NCI-H1436 (cell line): ENCODE measurements at places on chromosomes 5 and 9.

DNA sequence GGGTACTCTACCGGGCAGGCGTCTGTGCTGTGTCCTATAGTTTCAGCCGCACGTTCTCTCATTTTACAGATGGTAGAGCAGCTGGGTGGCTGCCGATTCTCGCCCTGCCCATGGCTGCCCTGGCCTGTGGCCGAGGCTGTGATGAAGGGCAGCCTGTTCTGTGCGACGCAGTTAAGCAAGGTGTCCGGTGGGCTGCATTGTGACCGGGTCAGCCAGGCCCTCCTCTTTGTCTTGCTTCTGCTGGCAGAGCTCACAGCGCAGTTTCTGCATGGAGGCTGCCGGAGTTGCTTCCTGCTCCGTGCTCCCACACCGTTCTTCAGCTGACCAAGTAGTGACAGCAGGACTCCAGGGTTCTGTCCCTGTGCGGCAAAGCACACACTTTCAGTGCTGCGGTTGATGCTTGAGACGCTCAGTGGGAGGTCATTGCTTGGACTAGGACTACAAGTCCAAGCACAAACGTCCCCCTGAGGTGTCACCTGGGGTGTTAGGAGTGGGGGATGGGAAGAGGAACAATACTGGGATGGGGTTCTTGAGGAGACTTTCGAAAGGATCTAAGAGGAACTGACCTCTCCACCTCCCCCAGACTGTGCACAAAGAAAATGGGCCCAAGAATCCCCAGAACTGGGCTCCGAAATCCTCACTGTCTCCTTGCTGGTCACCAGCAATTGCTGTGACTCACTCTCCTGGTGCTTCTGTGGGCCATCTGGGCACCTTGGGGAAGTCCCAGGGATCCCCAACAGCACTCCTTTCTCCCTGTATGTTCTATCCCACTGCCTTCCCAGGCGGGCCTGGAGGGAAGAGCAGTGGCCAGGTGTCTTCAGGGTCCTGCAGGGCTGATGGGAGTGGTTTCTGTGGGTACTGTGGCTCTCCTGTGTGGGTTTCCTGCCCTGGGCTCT is 58.2 kb downstream of the GADD45G start:
- no peak for DNase-seq

GRCh38 chr5:64637144-64637543 is 53.2 kb upstream of the SHISAL2B start:
- DNase-seq = no peak

DNA sequence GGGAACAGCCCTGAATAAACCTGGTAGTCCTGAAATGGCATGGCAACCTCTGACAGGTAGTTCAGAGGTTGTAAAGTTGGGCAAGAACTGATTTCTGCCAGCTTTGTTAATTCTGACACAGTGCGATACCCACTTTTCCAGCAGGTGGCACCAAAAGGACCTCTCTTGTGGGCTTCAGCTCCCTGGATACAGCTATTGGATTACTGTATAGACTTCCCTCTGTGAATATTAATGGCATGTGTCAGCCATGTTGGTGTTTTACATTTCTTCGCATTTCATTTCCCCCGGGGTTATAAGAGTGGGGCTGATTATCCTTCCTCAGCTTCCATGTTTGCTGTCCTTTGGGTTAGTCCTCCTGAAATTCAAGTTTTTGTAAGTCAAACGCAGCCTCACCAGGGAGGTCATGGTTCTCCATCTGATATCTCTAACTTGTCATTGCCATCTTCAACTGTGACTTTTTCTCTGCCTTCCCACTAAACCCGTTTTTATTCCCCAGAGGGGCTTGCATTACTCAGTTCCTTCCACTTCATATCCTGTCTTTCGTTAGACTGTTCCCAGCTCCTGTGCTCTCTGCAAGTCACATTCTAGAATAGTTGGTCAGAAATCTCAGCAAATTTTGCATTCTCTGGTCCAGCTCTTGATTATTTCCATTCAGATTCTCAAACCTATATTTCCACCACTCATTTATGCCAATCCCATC is 135.6 kb downstream of the LIFR start:
- DNase-seq = peak; percentile 22

GRCh38 chr5:52878656-52879055 is 90.9 kb downstream of the ITGA1 start:
- DNase-seq = no peak

- no peak for DNase-seq
Observed at GRCh38 chr5:73093943-73094342, 26.4 kb upstream of the TMEM171 start.

GRCh38 chr5:180568914-180569313 is 22.4 kb downstream of the SCGB3A1 start:
- no peak for DNase-seq

DNA sequence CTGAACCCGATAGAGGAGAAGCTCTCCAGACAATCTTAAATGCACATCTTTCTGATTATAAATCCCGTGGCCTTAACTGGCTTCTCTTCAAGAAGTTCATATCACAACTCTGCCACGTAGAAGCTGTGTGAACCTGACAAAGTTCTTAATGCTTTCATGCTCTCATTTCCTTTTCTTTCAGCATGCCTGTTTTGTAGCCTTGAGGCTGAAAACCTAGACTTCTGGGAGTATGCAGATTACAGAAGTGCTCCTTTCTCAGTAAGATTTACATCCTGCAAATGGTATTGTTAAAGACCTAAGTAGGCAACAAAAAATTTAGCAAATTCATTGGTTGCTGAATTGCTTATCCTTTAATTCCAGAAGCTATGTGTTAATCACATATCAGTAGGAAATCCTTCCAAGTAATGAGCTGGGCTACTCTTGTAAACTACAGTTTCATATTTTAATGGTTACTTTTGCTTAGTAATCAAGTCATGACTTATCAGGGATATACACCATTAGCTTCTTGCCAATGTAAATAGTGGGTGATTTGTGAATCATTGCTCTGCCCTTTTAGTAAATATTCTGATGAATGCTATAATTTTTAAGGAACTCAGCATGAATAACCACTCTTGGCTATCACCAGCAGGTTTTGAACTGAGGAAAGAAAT is 334.7 kb downstream of the FBXL7 start:
- no peak for DNase-seq

DNA sequence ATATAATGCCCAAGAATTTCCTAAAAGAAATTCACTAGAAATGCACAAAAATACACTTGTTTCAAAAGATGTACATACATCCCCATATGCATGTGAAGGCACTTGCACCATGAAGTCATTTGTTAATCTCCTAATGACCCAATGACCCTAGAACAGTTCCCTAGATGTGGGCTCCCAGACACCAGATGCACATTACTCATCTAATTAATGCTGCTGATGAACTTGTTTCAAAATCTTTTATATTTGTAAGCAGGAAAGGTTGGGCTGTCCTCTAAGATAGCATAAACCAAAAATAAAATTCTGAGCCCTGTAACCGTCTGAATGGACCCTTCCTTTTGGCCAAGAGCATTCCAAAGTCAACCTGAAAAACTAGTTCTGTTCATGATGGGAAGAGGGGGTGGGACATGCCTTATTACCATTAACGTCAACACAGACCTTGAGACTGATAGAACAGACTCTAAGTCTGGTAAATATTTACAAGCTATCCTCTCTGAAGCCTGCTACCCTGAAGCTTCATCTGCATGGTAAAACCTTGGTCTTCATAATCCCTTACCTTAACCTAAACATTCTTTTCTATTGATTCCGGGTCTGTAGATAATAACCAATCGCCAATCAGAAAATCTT is 91.0 kb upstream of the DAPK1 start:
- no peak for DNase-seq

DNA sequence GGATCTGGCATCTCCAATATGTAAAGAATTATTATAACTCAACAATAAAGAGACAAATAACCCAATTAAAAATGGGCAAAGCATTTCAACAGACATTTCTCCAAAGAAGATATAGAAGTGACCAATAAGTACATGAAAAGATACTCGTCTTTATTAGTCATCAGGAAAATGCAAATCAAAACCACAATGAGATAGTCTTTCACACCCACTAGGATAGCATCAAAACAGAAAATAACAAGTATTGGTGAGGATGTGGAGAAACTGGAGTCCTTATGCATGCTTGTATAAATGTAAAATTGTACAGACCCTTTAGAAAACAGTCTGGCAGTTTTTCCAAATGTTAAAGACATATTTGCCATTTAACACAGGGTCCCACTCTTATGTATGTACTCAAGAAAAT is 39.1 kb upstream of the ITGA1 start:
- no peak for DNase-seq

DNA sequence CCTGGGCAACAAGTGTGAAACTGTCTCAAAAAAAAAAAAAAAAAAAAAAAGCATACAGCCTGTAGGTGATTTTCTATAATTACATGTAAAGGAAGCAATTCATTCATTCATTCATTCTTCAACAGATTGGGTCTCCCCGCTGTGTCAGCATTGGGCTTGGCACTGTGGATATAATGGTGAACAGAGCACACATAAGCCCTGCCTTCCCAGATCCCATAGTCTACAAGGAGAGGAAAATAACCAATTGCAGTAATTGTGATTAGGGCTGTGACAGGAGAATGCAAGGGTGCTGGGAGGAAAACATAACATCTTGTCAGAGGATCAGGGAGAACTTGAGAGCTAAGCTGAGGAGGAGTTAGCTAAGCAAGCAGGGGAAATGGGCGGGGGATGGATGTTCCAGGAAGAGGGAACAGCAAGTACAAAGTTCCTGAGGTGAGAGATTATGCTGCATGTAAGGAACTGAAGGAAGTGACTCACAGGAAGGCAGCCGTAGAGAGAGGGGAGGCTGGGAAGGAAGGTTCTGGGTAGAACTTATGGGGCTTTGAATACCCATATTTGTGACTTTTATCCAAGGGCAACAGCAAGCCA is 24.0 kb upstream of the KLF9 start:
- no peak for DNase-seq

DNA sequence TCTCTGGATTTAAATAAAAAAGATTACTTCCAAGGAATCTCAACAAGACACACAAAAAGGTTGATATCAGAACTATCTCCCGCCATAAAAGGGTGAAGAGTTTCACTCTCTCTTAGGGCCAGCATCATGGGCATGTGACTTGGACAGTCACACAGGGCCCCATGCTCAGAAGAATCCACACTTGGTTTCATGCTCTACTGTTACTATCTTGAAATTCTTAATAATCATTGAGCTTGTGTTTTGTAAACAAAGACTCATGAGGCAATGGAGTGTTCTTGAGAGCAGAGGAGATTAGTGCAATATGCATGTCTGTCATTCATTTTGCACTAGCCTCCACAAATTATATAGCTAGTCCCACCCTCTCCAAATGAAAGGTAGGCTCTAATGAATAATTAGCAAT is 58.4 kb downstream of the HMHB1 start:
- DNase-seq = no peak

- no peak for DNase-seq
Observed at GRCh38 chr5:14593326-14594021, 11.9 kb downstream of the OTULINL start.

DNA sequence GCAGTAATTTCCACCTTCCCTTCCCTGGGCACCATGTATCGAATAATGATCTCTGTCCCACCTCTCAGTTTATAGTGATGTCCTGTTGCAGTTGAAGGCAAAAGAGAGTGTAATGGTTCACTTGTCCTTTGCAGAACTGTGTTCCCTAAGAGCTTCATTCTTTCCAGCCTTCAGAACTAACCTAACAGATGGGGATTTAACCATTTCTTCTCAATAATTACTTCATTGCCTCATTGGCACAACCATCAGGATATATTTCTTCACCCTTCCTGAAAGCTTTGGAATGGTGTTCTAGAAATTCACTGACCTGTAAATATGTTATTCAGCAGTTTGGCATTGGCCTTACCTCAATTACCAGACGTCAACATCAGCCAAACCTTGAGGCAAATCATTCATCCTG is 83.9 kb upstream of the PRRC1 start:
- no peak for DNase-seq
